ENCODE measurements at places on chromosomes 3 and 15. TPM values are rescaled to one million over a fixed set of nuclear protein-coding genes. Genes with fewer than 3 reads are reported as not detected.

DNA sequence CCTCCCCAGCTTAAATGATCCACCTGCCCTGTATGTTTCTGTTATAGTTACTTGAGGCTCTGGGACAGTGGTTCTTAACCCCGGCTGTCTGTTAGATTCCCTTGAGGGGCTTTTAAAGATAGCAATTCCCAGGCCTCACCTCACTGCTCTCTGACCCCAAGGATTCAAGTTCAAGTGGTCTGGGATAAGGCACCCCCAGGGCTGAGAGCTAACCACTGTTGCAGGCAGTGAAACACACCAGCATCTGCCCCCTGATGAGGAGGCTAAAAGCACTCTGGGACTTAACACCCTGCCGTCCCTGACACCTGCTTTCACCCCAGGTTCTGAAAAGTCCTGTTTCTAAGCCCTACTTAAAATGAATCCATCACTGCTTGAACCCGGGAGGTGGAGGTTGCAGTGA lies 103.7 kb downstream of the LRRK1 start:
- DNase-seq = no peak

DNA sequence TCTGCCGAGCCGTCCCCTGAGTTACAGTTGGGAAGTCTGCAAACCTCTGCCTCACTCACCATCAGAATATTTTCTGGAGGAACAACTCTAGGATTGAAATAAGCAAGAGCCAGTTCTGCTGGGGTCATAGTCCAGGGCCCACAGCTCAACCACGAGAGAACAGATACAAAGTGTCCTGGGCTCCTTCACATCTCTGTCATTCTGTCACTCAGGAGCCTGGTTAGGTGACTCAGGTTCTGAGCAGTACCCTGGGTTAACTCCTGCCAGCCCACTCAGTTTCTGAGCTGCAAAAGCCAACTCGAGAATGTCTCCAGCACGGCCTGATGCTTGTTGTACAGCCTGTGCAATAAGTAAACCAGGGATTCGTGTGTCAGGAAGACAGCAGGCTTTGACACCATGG lies 155.7 kb downstream of the SLCO3A1 start:
- DNase-seq = no peak

FAM81A gene
- polyA plus RNA-seq = not detected

P3H2 gene
- polyA plus RNA-seq = not detected

GRCh38 chr3:35785234-35785888 lies 146.0 kb downstream of the ARPP21 start:
- no peak for DNase-seq

ZNF35 gene
- 0.87 TPM for polyA plus RNA-seq

CYFIP1 gene
- polyA plus RNA-seq = 10.8 TPM

- DNase-seq = no peak
These were observed 28.3 kb upstream of the TNIK start for GRCh38 chr3:171488479-171488878.

DNA sequence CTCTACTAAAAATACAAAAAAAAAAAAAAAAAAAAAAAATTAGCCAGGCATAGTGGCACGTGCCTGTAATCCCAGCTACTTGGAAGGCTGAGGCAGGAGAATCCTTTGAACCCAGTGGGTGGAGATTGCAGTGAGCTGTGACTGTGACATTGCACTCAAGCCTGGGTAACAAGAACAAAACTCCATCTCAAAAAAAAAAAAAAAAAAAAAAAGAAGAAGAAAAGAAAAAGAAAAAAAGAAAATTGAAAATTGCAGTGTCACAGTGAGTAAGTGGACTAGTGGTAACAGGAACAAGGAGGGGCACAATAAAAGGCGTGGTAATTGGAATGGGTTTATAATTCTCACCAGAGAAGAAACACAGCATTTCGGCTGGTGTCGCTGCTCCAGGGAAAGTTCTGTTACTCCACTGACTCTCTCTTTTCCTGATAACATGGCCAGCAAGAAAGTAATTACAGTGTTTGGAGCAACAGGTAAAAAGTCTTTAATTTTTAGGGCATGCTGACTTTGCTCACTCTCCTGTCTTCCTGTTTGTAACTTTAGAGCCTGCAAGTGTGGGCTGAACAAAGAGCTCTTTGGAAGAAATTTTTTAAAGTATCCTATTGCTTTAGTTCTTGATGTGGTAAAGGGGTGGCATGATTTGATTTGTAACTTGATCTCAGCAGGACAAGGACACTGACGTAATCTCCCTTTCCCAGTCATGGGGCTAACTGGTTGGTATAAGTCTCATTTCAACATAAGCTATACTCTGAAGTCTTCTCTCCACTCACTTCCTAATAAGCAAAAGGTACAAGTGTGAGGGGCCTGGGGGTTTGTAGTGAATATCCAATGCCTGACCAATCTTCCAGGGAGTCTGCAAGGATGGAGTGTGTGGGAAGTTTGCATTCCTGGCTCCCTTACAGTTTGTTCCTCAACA lies 22.1 kb upstream of the TRA2B start:
- DNase-seq = no peak

GOLGA6A gene
- polyA plus RNA-seq = not detected

PLA1A gene
- polyA plus RNA-seq = not detected

PSTPIP1 gene
- 62.4 TPM for polyA plus RNA-seq

SNRPN gene
- 537 TPM for polyA plus RNA-seq

UQCC5 gene
- polyA plus RNA-seq = 27.1 TPM
